ENCODE measurements at places on chromosomes 2 and 18.

- no peak for DNase-seq
Observed at GRCh38 chr2:152557273-152557888, 159.9 kb downstream of the PRPF40A start.

DNA sequence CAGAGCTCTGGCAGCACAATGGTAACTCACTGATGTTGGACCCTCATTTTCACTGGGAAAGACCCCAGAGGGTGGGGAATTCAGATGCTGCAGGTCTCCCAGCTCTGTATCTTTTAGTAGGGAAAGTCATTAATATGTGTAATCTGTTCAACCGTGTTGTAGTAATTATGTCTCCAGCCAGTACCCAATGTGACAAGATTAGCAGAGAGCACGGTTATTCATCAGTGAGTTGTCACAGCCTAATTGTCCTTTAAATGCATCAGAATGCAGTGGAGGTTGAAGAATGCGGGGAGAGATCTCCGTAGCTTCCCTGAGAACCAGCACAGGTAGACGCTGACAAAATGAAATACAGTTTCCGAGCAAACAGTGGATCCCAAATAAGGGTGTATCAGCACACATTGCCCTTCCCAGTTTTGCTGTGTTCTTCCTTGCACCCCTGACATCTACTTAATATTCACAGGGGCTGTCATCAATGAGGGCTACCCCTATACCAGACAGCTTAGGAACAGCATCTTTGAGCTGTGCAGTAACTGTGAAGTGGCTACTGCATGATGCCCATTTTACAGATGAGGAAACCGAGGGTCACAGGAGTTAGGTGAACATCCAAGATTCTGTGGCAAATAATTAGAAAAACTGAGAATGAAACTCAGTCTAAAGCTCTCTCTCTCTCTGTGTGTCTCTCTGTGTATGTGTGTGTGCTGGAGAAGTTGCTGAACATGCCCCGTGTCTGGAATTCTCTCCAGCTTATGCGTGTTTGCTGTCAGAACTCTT lies 430.4 kb upstream of the HS6ST1 start:
- DNase-seq = no peak

DNA sequence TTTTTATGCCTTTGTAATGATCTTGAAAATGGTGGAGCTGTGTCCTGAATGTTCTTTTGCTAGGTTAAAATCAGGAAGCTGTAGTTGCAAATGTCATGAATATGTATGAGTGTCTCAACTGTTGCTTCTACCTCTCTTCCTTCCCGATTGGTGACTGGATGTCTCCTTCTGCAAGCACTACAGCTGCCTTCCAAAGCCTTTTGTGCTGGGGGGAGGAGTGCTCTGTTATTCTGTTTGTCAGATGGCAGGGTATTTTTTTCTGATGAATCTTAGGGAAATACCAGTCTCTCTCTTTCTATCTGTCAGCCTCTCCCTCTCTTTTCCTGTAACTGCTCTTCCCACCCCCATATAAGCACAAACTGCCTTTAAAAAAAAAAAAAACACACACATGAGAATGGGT lies 1396.3 kb upstream of the CELF4 start:
- DNase-seq = no peak

DNA sequence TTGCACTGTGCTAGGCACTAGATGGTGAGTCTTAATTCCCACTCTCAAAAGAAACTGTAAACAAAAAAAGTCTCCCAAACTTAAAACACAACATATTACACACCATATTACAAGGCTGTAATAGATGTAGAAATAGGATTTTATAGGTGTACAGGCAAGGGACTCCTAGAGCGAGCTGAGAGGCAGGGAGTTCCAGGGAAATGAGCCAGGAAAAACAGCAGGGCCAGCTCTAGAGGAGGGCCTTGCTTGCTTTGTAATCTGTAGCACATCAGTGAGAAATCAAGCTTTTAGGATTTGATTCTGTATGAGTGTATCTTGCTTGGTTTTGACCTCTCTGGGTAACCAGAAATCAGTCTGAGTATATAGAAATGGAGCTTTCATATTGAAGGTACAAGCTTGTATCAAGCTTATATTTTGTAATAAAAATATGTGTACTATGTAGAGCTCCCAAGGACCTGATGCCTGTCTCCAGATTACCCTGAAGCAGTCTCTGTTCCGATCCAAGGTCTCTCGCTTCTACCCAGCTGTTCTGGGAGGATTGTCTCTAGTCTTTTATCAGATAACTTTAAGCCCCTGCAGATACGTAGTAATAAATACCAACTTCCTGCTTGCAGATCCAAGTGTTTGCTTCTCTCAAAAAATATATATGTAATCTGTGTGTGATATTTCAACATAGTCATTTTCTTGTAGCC lies 73.0 kb downstream of the MYO1B start:
- no peak for DNase-seq

DNA sequence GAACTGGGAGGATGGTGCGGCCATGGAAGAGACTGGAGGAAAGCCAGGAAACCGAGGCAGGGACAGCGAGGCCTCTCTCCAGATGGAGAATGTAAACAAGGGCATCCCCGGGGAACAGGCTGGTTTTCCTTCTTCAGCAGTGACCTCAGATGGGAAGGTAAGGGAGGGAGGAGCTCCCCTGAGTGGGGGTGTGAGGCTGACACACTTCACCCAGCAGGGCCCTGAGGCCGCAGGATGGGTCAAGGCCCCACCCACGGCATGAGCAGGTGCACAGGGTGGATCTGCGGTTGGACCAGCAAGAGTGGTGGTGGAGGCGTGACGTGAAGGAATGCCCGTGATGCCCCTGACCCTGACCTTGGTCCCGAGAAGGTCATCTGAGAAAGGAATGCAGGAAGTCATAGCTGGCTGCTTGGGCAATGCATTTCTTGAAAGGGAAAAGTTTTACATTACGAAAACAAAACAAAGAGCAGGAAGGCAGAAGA lies 48.1 kb downstream of the ADCY3 start:
- DNase-seq = no peak

DNA sequence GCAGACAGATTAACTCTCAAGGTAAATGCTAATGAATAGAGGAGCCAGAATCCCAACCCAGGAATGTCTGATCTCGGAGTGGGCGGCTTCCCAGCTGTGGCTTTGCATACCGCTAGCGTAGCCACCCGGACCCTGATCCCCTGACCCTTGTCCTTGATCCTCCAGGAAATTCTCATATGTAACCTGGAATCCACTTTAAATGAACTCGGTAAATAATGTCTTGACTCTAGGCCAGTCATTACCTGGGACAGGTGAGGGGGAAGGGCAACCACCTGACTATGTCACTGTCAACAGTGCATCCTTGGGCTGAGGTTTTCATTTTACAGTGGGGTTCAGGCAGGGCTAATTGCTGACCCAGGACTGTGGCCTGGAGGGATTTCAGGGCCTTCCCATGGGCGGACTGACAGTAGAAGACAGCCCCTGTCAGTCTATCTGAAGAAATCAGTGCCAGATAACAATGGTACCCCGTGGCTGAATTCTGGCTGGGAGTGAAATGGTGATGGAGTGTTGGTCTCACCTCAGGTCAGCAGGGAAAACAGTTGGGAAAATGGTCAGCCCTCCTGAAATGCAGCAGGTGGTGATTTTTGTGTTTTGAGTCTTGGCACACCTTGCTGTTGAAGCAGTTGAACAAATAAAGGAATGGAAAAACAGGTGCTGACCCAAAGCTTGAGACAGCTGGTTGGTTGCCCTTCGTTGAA lies 9.6 kb downstream of the ACKR3 start:
- no peak for DNase-seq

GRCh38 chr2:240319221-240319854 lies 116.1 kb upstream of the GPC1 start:
- DNase-seq = no peak

- no peak for DNase-seq
Observed at GRCh38 chr2:181943411-181944124, 42.1 kb upstream of the PPP1R1C start.

GRCh38 chr2:41420872-41421271 lies 626.9 kb upstream of the PKDCC start:
- DNase-seq = no peak

DNA sequence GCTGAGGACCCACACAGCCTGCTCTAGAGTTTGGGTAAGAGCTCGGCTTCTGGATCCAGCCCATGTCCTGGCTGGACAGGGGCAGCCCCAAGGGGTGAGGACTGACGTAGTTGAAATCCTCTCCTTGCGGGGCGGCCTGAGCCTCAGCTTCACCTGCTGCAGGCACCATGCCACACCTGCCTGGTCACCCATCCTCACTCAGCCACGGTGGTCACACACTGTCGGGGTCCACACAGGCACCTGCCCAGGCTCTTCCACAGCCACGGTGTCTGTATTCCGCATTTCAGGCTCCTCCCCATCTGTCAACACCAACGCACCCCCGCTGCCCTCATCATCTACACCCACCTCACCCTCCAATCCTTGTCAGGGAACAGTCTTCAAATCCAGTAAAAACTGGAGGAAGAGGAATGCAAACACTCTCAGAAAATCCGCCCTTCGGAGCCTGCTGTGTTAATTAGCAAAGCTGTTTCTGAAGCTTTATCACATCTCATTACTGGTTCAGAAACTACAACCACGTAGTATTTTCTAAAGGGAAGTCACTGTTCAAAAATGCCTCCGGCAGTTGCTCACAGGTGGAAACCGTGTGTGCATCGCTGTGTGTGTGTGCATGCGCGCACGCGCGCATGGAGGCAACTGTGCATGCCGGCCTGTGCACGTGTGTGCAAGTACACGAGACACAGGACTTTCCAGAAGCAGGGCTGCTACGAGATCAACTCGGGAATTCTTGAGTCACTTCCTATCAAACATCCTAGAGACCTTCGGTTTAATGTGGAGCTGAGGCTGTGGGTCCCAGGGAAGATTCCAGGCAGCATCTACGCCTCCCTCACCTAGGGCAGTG lies 38.2 kb downstream of the SLC66A2 start:
- DNase-seq = no peak

DNA sequence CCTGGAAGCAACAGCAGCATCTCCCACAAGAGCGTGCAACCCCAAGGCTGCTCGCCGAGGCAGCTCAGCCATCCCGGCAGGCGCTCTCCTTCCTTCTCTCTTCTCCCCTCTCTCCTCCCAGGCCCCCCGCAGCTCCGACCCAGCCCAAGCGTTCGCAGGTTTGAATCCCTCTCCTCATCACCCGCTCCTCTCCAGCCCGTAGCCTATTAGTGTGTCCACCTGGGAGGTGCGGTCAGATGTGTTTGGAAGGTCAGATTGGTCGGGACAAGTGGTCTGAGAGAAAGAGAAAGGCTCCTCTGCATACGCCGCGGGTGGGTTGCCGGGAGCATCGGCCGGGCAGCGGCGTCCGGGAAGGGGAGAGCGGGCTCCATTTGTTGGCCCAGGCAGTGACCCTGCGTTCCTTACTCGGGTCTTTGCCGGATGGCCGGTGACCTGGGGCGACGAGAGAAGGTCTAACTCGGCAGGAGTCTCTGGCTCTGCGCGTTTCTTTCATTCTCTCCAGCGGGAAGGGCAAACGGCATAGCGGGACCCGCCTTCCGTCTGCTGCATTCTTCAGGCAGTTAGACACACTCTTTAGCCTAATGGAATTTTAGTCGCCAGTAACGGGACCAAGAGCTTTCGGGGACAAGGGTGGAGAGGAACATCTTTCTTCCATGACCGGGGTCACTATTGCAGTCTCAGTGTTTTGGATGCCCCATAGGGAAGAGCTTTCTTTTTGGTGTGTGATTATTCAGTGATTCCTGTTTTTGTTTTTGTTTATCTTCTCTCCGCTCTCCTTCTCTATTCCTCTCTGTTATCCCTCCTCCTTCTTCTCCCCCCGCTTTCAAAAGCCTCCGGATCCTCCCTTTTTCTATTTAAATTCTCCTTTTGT lies 1.1 kb upstream of the TMEFF2 start:
- DNase-seq = no peak

- no peak for DNase-seq
Observed at GRCh38 chr2:58906081-58906645, 665.0 kb upstream of the FANCL start.

DNA sequence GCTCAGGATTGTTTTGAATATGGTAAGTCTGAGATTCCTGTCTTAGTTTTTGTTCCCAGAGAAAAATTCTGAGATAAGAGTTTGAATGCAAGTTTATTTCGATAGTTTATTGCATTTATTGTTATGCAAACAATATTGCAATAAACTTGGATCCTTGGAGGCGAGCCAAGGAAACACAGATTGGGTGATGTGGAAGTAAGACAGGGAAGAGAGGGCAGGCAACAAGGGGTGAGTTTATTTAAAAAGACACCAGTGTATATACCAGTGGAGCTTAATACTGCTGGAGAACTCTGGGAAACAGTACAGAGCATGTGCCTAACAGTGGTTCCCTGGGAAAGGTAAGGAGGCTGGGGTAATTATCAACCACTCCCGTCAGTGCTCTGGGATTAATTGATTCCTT lies 87.5 kb upstream of the NEDD4L start:
- no peak for DNase-seq

DNA sequence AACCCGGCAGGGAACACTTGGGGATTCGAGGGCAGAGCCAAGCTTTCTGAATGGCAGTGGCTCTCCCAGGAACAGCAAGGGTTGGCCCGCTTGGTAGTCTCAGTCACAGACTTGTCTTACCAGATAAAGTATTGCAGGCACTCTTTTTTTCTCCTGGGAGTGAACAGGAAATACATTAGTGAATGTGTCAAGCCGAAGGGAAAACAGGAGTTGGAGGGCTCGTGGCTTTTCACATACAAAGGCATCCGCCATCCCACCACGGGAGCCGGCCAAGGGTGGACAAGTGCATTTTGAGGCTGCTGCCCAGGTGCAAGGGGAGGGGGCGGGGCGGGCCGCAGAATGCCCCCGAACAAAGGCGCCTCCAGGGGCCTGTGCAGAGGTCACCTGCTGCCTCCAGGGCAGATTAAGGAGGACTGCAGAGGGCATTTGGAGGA lies 163.3 kb upstream of the SIX3 start:
- no peak for DNase-seq

- DNase-seq = no peak
Observed at GRCh38 chr2:65969161-65969560, 465.8 kb upstream of the MEIS1 start.

DNA sequence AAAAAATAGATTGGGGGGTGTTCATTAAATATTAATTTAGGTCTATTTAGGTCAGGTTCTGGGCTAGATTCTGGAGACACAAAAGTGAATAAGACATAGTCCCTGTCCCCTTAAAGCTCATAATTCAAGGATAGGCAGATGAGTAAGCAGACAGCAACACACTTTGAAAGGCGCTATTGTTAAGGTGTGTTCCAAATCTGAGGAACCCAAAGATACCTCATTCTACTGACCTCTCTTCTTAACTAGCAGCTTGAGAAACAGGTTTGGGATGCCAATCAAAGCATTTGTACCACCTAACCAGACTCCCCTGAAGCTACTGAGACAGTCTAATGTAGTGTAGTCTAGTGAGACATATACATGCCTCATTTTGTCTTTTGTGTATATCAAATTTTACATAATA lies 34.8 kb downstream of the SEMA4F start:
- no peak for DNase-seq

- DNase-seq = no peak
Observed at GRCh38 chr2:172710584-172711047, 25.0 kb upstream of the RAPGEF4 start.

Measured in stimulated activated CD8-positive, alpha-beta memory T cell treated with anti-CD3 and anti-CD28 coated beads, Interleukin-4, amount 100 ng/mL, for 4 hours (primary cell).